ENCODE measurements at places on chromosomes 5 and 9. TPM values are rescaled to one million over a fixed set of nuclear protein-coding genes. Genes with fewer than 3 reads are reported as not detected.

Gene SHISAL2B
- not detected for total RNA-seq

Gene GDA
- not detected for total RNA-seq

Gene LHX3
- not detected for total RNA-seq

Gene TAF11L10
- not detected for total RNA-seq

Gene PLEKHG4B
- not detected for total RNA-seq

Gene PTPN3
- total RNA-seq = under 0.01 TPM

Gene GPR150
- total RNA-seq = 0.28 TPM

Gene FABP6
- total RNA-seq = not detected

Gene RORB
- total RNA-seq = 0.92 TPM

Gene ANKRD20A1
- under 0.01 TPM for total RNA-seq

Gene CCNJL
- total RNA-seq = 0.18 TPM

Gene FST
- 68.3 TPM for total RNA-seq

Gene SLC34A3
- not detected for total RNA-seq

Gene PCDHGA12
- total RNA-seq = 9.1 TPM

Gene ADRB2
- 0.09 TPM for total RNA-seq

Gene NKD2
- 12.0 TPM for total RNA-seq

Gene SLC6A7
- total RNA-seq = not detected

Gene PNPLA7
- total RNA-seq = 1.1 TPM

Gene C9orf50
- 0.18 TPM for total RNA-seq

Gene SLC46A2
- not detected for total RNA-seq

Gene ELOVL7
- 0.09 TPM for total RNA-seq

Gene FCN2
- total RNA-seq = not detected

Gene MCIDAS
- not detected for total RNA-seq

Gene TAF11L6
- total RNA-seq = not detected

Gene LAMC3
- 0.28 TPM for total RNA-seq

Gene SOX30
- not detected for total RNA-seq

Gene SLC25A48
- total RNA-seq = not detected

Gene RFESD
- total RNA-seq = 1.7 TPM

Gene FAM78A
- 0.55 TPM for total RNA-seq

Gene TYRP1
- total RNA-seq = 1.7 TPM

Gene LTC4S
- 0.65 TPM for total RNA-seq

Gene N4BP3
- 0.71 TPM for total RNA-seq

Gene UBAP2
- 19.7 TPM for total RNA-seq

Gene GABRA6
- not detected for total RNA-seq

Gene SPINK6
- 15.6 TPM for total RNA-seq

Gene PPP2R2B
- 0.37 TPM for total RNA-seq

Gene TXN
- total RNA-seq = 408 TPM

Gene HTR4
- total RNA-seq = not detected

Gene LCP2
- not detected for total RNA-seq

Gene ASPN
- 2.0 TPM for total RNA-seq

Gene NCS1
- total RNA-seq = 60.0 TPM

Gene ENHO
- not detected for total RNA-seq

Gene SPAG8
- total RNA-seq = 1.2 TPM

Gene FRMD3
- total RNA-seq = 0.14 TPM

Gene SYK
- total RNA-seq = under 0.01 TPM

Gene FLT4
- 0.37 TPM for total RNA-seq

Gene CDKN2A
- total RNA-seq = 9.5 TPM

Gene PCDHA10
- 0.28 TPM for total RNA-seq

Gene ADRA1B
- total RNA-seq = 0.14 TPM

Gene SERF1A
- 2.4 TPM for total RNA-seq
